ENCODE measurements at places on chromosomes 11 and 22.

DNA sequence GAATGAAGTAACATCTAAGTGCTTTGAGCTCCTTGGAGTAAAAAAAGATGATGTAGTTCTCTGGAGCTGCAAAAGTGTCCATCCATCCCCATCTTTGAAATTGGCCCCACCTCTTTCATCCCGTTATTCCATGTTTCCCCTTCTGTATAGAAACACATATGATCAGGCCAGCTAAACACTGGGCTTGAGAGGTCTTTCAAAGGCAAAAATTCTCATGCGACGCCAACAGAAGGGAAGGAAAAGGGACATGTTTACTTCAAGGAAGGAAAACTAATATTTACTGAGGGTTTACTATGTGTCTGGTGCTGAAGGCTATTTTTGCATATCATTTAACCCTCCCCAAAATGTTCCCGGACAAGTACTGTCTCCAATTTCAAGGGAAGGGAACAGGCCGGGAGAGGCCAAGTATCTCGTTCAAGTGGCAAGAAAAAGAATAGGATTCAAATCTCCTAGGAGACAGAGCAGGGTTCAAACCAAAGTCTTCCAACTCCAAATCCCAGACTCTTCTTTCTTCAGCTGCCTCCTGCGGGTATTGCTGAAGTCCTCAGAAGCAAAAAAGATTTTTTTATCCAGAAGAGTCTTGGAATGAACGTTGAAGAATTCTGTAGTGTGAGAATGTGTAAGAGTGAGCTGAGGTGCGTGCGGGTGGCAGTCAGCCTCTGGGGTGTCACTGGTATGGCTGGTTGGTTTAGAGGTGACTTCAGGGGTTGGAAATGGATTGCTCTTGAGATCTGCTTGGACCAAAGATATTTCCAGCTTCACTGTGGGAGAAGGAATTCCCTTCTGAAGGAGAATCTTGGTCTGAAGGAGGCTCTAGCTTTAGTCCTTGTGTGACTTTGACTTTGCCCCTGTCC lies 10.1 kb downstream of the TECTA start:
- no peak for DNase-seq

- DNase-seq: no peak
Observed at GRCh38 chr22:47775686-47776085, 1013.2 kb downstream of the TBC1D22A start.

- no peak for DNase-seq
Observed at GRCh38 chr22:46079093-46079860, 71.0 kb upstream of the PPARA start.

DNA sequence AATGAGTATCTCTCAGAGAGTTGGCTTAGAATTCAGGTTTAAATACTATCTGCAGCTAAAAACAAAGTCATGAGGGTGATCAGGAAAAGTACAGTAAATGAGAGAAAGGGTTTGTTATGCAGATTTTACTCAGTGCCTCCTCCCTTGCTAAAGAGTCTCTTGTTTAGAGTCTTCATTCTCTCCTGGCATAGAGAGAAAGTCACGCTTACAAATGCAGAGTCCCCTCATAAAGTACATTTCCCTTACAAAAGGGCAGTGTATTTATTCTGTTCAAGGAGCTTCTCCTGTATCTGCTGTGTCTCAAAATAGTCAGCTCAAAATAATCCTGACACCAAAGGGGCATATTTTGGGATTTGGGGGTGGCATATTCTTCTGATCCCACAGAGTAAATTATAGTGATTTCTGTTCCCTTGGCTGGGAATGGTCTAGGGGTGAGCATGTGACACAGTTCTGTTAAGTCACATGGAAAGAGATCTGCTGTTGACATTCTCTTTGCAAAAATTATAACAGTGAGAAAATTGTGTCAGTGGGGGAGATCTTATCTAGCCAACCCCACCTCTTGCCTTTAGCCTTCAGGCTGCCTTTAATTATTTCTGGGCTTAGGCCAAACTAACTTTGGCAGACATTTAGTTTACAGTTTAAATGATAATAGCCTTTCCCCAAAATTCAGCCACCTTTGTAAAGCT lies 102.9 kb downstream of the MTNR1B start:
- DNase-seq: no peak

DNA sequence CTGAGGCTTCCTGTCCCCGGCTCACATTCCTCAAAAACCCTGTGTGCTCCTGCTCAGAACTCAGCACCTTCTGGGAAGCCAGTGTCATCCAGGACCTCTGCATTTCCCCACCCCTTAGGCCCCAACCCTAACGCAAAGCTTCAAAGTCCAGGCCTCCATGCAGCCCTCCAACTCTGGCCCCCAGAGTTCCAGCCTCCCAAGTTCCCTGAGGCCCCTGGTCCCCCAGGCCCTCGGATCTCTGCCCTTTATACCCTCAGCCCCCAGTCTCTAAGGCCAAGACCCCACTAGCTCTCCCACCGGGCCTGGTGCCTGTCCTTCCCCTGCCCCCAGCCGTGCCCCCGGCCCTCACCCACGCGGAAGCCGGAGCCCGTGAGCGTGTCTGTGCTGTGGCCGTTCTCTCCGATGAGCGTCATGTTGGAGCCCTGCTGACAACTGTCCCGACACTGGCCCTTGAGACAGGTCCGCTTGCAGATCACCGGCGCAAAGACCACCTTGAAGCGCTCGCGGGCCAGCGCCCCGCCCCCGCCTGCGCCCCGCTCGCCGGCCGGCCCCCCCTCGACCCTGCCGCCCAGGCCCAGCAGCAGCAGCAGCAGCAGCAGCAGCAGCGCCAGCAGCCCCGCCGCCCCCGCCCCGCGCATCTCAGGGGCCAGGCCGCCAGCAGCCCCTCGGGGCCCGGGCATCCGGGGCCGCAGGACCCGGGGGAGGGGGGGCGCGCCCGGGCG lies 718 bp downstream of the LTBP3 start:
- no peak for DNase-seq
